ENCODE measurements at places on chromosomes 5 and 9. TPM values are rescaled to one million over a fixed set of nuclear protein-coding genes. Genes with fewer than 3 reads are reported as not detected.

DNA sequence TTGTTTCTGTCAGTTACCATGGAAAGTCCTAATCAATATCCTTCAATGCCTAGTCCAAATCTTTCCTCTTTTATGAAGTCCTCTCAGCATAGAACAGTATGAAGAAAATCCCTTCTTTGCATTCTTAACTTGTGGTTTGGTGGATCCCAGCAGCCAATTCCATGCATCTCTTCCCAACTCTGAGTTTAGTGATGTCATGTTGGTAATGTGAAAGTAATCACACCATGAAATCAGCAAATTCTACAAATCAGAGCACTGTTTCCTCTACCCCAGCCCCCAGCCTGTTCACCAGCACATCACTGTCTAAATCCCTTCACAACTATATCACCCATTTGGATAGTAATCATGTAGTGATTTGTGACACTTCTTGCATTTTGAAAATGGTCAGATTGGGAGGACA lies 4.7 kb upstream of the C1QTNF2 start:
- H3K27ac ChIP-seq = no peak overlapping the region
- no peaks in the 10 kb centered on the region for H3K36me3 ChIP-seq
- H3K4me1 ChIP-seq = no peaks in the 10 kb centered on the region
- no peak for DNase-seq
- H3K4me3 ChIP-seq = no peak overlapping the region

- H3K36me3 ChIP-seq = no peaks in the 10 kb centered on the region
- H3K4me3 ChIP-seq = no peak overlapping the region
- no peak for DNase-seq
- no peaks in the 10 kb centered on the region for H3K27me3 ChIP-seq
- H3K4me1 ChIP-seq = no peaks in the 10 kb centered on the region
- H3K27ac ChIP-seq = peak overlapping the region; percentile 49
These were observed 325.1 kb upstream of the PRR16 start for GRCh38 chr5:120139039-120139438.

DNA sequence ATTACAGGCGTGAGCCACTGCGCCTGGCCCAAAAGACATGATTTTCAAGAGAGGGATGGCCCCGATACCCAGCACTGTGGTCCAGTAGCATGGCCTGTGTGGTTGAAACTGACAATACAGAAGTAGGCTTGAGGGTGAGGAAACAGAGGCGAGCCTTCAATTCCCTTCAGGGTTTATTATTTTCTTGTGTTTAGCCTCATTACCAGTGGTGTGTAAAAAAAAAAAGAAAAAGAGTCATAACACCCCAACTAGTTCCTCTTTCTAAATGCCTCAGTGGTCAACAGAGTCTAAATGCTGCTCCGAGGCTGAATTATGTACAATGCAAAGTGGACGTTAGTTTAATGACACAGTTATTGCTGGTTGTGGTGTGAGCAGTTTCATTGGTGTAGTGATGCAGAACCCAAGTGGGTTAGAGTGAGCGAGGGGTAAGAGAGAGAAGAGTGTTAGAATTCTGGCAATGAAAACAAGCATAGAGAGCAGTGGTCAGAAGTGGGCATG lies 58.8 kb downstream of the SNX30 start:
- no peak overlapping the region for H3K4me3 ChIP-seq
- no peaks in the 10 kb centered on the region for H3K4me1 ChIP-seq
- H3K36me3 ChIP-seq = no peaks in the 10 kb centered on the region

Gene IFNA13
- total RNA-seq = not detected

All from heart left ventricle (tissue), 16 donors.